H9 (cell line): ENCODE measurements at places on chromosomes 6 and 20.

GRCh38 chr6:145809785-145810184 lies 4.8 kb downstream of the FBXO30 start:
- H3K27ac ChIP-seq = no peak overlapping the region
- H3K27me3 ChIP-seq = no peaks in the 10 kb centered on the region
- H3K36me3 ChIP-seq = peaks cover 18% of the 10 kb centered on the region
- H3K4me1 ChIP-seq = no peaks in the 10 kb centered on the region; the same call in 1 of the 2 replicates
- no peak for DNase-seq
- no peak overlapping the region for H3K4me3 ChIP-seq

DNA sequence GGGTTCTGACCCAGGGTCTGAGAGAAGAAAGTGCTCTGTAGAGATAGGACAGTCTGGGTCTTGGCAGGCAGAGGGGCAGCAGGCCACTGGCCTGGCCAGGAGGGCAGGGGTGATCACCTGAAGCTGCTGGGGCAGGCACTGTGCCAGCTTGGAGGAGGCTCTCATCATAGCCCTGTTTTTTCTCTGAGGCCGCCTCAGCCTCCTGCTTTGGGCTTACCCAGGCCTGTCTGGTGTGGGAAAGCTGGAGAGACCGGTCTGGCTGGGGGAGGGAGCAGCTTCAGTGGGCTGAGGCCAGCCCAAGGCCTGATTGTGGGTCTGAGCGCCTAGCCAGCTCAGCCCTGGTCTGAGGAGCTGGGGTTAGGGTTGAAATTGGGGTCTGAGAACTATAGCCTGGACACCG lies 3.9 kb downstream of the LPIN3 start:
- H3K36me3 ChIP-seq = no peaks in the 10 kb centered on the region
- peaks cover 3% of the 10 kb centered on the region; the same call in 1 of the 2 replicates for H3K4me1 ChIP-seq
- H3K27me3 ChIP-seq = no peaks in the 10 kb centered on the region
- no peak overlapping the region for H3K27ac ChIP-seq
- H3K4me3 ChIP-seq = no peak overlapping the region
- DNase-seq = no peak

GRCh38 chr20:59643615-59644061 lies 39.3 kb downstream of the PHACTR3 start:
- peaks cover 11% of the 10 kb centered on the region; the same call in 1 of the 2 replicates for H3K36me3 ChIP-seq
- no peaks in the 10 kb centered on the region for H3K27me3 ChIP-seq
- H3K4me1 ChIP-seq = no peaks in the 10 kb centered on the region
- no peak overlapping the region for H3K4me3 ChIP-seq

- no peak for DNase-seq
- no peaks in the 10 kb centered on the region for H3K27me3 ChIP-seq
- H3K4me1 ChIP-seq = no peaks in the 10 kb centered on the region
- H3K27ac ChIP-seq = no peak overlapping the region
These were observed 14.8 kb downstream of the MARCKS start for GRCh38 chr6:113871975-113872374.

DNA sequence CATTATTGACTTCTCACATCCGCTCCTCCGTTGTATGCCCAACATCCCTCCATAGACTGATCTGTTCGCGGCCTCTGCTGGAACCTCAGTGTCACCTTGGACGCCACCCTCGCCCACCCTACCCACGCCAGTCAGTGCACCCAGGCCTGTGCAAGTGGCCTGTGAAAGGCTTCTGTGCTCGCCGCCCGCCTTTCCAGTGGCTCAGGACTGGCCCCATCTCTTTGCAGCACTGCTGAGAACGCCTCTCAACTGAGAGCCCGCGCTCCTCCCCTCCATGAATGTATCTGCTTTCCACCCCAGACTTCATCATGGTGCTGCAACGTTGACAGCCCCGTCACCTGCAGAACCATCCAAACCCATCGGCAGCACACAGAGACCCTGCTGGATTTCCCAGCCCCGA lies 227.3 kb upstream of the QKI start:
- no peaks in the 10 kb centered on the region for H3K27me3 ChIP-seq
- no peak overlapping the region for H3K4me3 ChIP-seq
- H3K27ac ChIP-seq = no peak overlapping the region

GRCh38 chr20:11807054-11808048 lies 110.3 kb upstream of the BTBD3 start:
- no peak overlapping the region for H3K4me3 ChIP-seq
- H3K36me3 ChIP-seq = no peaks in the 10 kb centered on the region
- H3K27ac ChIP-seq = no peak overlapping the region
- peaks cover 4% of the 10 kb centered on the region for H3K4me1 ChIP-seq
- no peaks in the 10 kb centered on the region for H3K27me3 ChIP-seq

DNA sequence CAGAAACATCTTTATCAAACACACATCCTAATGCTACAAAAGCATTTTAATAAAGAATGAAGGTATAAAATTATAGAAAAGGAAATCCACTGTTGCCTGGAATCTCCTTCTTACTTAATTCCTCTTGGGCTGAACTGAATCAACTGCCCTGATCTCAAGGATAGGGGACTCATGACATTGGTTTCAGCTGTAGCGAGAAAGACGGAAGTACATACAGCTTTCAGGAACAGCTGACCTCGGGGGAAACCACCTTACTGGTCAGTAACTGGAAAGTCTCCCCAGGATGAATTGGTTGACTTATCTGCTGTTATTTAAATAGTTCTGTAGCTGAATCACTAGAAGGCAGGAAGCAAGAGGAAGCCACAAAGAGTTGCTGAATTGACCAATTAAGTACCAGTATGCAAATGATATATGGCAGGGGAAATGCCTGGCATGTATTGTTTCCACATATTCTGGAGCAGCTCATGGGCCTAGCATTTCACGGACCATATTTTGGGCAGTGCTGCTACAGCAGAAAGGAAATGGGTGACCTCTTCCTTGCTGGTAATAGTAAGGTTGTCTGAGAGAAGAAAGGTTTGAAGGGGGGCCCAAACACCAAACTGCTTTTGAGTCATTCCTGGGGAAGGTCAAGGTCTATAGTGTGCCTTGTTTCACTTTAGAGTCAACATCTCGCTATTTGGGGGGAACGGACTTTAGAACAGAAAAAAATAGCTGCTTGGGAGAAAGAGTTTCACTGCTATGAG lies 43.7 kb upstream of the MAP7 start:
- H3K36me3 ChIP-seq = peaks cover 23% of the 10 kb centered on the region
- no peak overlapping the region for H3K4me3 ChIP-seq
- H3K4me1 ChIP-seq = peaks cover 24% of the 10 kb centered on the region
- DNase-seq = no peak
- H3K27me3 ChIP-seq = no peaks in the 10 kb centered on the region
- peak overlapping the region; percentile 15 for H3K27ac ChIP-seq

- H3K27me3 ChIP-seq = no peaks in the 10 kb centered on the region
- H3K4me3 ChIP-seq = no peak overlapping the region
- no peak overlapping the region for H3K27ac ChIP-seq
- no peaks in the 10 kb centered on the region for H3K36me3 ChIP-seq
These were observed 48.5 kb upstream of the SSTR4 start for GRCh38 chr20:22986601-22987000.

DNA sequence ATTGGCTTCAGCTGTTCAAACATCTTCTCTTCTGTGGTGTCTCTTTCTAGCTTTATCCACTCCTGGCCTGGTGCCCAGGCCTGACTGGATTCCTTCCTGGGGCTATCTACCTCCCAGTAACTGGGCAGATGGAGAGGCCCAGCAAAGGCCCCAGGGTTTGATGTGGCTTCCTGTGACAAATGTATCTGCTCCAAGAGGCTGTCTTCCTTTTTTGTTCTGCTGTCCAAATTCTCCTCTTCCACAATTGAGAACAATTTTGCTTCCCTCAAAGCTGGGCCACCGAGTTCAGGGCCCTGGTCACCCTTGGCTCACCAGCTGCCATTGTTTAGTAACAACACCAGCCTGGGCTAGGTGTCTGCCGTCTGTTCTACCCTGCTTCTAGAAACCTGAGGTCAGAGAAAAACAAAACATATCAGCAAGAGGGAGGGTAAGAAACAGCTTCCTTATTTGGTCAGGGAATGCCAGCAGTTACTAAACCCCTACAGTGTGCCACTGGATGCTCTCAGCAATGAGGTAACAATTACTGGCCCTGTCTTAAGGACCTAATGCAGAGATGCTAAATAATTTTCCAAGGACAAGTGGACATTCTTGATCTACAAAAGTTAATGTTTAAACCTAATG lies 3.9 kb downstream of the ZFP57 start:
- no peaks in the 10 kb centered on the region for H3K27me3 ChIP-seq
- H3K36me3 ChIP-seq = peaks cover 9% of the 10 kb centered on the region
- H3K27ac ChIP-seq = no peak overlapping the region
- H3K4me1 ChIP-seq = peaks cover 2% of the 10 kb centered on the region; the same call in 1 of the 2 replicates

DNA sequence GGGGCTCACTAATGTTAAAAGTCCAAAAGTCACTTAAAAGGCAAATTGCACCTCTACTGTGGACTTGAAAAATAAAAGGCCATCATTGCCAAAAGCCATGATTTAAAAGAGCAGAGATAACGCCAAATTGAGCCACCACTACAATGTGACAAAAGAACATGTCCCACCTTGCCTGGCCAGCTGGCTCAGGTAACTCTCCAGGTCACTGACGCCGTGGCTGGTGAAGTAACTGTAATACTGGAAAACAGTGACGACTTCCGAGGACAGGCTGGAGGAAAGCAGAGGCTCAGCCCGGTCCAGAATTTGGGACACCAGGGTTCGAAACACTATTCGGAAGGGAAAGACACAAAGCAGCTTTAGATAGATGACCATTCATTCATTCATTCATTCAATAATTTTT lies 29.3 kb upstream of the ARMH2 start:
- no peaks in the 10 kb centered on the region for H3K36me3 ChIP-seq
- H3K4me3 ChIP-seq = no peak overlapping the region
- H3K4me1 ChIP-seq = no peaks in the 10 kb centered on the region
- no peak overlapping the region for H3K27ac ChIP-seq
- H3K27me3 ChIP-seq = no peaks in the 10 kb centered on the region

- H3K36me3 ChIP-seq = no peaks in the 10 kb centered on the region
- no peaks in the 10 kb centered on the region for H3K27me3 ChIP-seq
- no peak overlapping the region for H3K4me3 ChIP-seq
- H3K27ac ChIP-seq = no peak overlapping the region
These were observed 460.4 kb upstream of the PLCB4 start for GRCh38 chr20:8608470-8608869.

- H3K27me3 ChIP-seq = no peaks in the 10 kb centered on the region
- peak; percentile 83 for DNase-seq
- H3K4me1 ChIP-seq = no peaks in the 10 kb centered on the region
These were observed 3.1 kb downstream of the GABRR2 start for GRCh38 chr6:89311853-89312531.

GRCh38 chr20:9444921-9445320 lies 69.5 kb upstream of the LAMP5 start:
- H3K4me3 ChIP-seq = no peak overlapping the region
- no peak for DNase-seq
- no peaks in the 10 kb centered on the region for H3K27me3 ChIP-seq
- H3K27ac ChIP-seq = no peak overlapping the region
- no peaks in the 10 kb centered on the region for H3K4me1 ChIP-seq
